ENCODE measurements at places on chromosomes 6 and 20.

- DNase-seq: no peak
These were observed 186.7 kb upstream of the CST7 start for GRCh38 chr20:24762371-24762770.

- DNase-seq: no peak
These were observed 1.4 kb upstream of the KHDC1 start for GRCh38 chr6:73264446-73264845.

DNA sequence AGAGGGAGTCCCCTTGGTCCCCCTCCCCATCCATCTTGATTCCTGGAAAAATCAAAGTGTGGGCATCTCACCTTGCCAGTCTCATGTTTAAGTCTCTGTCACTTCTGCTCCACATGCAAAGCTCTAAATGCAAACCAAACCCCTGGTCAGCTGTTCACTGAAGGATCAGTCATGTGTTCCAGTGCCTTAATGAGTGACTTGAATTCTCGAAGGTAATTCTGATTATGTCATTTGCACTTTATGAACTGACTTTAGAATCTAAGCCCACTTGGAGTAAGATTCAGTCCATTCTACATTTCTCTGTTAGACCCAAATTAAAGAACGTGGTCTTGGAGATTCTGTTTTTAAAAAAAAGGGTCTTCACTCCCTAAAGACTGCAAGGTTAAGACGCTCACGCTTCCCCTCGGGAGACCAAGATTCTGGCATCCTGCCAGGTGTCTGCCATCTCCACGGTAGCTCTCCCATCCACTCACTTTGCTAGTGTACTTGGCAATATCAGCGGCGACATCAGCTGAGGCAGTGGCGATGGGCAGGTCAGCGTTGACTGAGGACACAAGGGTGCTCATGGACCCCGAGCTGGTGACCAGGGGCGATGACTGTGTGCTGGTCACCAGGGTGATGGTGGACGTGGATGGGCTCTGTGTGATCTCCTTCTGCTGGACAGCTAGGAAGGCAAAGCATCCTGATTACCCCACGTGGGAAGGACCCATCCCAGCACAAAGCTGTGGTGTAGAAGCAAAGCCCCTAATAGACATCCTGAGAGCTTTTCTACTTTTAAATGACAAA lies 120.5 kb downstream of the ZMYND8 start:
- no peak for DNase-seq

- no peak for DNase-seq
These were observed 57.3 kb downstream of the PTPRA start for GRCh38 chr20:2930538-2930937.

DNA sequence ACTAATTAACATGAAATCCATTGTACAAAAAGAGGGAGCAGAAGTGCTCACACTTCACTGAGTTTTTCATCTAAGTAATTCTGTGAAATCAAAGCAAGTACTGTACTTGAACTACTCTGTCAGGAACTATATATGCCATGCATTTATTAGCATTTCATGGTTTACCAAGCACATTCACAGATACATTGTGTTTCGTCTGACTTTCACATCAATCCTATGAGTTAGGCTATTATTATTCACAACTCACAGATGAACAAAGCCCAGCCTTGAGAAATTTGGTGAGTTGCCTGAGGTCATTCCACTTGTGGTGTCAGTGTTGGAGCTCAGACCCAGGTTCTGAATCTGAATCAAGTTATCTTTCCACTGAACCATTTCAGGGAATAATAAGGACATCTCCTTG lies 33.7 kb upstream of the TENT5A start:
- DNase-seq: no peak

- DNase-seq: no peak
These were observed 61.1 kb upstream of the RNF144B start for GRCh38 chr6:18326001-18326400.

DNA sequence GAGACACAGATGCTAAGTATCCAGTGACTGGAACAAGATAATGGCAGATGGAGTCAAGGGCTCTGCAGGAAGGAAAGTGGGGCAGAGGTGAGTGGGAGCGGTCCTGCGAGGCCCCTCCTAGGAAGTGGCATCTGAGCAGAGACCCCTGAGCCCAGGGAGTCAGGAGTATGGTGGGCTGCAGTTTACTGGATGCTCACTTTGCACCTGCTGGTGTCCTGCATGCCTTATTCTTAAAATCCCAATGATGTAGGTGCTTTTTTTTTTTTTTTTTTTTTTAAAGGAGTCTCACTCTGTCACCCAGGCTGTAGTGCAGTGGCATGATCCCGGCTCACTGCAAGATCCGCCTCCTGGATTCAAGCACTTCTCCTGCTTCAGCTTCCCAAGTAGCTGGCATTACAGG lies 5.6 kb downstream of the CEBPB start:
- no peak for DNase-seq

GRCh38 chr6:33317419-33317668 lies 200 bp downstream of the ZBTB22 start:
- DNase-seq: no peak

DNA sequence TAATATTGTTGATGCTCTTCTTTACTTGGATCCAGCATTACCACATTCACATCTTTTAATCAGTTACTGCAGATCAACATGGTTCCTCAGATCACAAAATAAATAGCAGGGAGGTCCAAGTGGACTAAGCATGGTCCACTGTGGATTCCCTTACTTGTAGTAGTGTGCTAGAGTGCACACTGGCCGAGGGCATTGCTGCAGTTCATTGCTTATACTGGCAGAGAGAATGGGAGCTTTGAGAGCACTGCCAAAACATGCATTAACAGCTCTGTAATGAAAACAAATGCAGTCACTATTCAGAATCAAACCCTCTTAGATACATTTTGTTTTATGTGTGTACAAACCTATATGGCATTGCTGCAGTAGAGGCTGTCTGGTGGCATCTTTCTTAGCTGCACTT lies 471.5 kb downstream of the CD109 start:
- no peak for DNase-seq

- DNase-seq: no peak
These were observed 38.5 kb downstream of the ARFGEF2 start for GRCh38 chr20:48959899-48960550.

DNA sequence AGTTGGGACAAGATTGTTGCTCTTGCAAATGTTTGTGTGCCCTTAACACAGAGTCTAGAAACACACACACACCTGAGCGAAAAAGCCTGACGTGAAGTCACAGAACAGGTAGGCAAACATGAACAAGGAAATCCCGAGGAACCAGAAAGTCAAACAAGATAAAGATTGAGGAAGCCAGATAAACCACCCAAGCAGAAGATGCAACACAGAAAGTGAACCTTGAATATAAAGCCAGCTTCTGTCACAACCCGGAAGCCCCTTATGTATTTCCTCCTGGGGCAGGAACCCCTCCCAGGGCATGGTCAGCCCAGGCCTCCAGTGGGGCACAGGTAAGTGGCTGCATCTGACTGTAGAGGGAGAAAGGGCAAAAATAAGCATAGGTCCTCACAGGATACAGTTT lies 158.2 kb upstream of the SUPT3H start:
- DNase-seq: no peak

GRCh38 chr20:1628621-1629020 lies 8.8 kb upstream of the SIRPB1 start:
- DNase-seq: no peak

- DNase-seq: no peak
These were observed 156.8 kb downstream of the DLL1 start for GRCh38 chr6:170134031-170134470.

GRCh38 chr6:84785671-84786070 lies 21.3 kb upstream of the TBX18 start:
- DNase-seq: no peak

DNA sequence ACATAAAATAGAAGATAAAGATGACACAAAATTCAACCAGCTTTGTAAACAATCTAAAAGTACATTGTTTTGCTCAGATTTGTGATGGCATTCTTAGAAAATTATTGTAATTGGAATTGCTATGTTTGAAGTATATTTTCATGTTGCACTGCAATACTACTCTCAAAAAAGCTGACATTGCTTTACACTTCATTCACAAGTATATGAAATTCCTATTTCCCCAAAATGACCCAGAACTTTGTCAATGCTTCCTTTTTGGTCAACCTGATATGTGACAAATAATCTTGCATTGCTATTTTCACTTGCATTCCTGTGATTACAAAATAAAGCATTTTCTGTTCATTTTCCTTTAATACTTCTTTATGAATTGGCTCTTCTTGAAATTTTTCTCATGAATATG lies 104.1 kb upstream of the BMP5 start:
- DNase-seq: no peak

DNA sequence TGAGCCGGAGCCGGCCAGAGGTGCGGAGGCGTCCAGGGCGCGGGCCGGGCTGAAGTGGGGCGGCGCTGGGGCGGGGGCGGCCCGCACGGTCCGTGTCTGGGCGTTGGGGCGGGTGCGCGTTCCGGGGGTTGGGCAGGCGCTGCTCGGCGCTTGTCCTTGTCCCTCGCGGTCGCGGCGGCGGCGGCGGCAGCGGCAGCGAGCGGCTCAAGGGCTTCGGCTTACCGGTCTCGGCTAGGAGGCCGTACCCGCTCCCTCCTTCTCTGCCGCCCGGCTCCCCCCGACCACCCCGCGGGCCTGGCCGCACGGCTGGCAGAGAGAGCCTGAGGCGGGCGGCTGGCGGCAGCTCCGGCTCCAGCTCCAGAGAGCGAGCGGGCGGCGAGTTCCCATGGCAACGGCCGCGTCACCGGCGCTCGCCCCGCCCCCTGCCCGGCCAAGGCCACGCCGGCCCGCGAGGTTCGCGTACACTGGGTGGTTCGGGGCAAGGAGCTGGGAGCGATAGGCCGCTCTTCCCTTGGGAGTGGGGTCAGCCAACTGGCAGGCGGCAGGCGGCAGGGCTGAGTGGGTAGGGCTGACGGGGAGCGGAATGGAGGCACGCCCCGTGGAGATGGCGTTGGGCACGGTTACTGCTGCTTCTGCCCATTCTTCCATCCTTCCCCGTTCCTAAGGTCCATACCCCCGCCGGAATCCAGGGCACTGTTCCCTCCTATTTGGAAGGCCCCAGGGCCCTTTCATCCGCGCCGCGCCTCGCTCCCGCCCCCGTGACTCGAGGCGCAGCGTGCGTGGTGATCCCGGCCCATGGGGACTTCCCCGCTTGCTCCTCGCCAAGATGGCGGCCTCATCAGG lies at the start of gene LRRC73:
LRRC73 (minus strand) TSS at position 363 of the 843 bp plus-strand sequence. CDS start 561 bp downstream, outside the sequence.
- DNase-seq: no peak

DNA sequence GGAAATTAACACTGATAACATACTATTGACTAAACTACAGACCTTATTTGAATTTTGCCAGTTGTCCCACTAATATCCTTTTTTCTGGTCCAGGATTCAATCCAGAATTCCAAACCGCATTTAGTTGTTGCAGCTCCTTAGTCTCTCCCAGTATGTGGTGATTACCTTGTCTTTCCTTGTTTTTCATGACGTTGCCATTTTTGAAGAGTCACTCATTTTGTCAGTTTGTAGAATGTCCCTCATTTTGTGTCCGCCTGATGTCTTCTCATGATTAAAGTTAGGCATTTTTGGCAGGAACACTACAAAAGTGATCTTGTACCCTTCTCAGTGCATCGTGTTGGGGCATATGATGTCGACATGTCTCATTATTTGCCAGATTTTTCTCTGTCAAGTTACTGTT lies 33.1 kb downstream of the DTD1 start:
- DNase-seq: no peak

DNA sequence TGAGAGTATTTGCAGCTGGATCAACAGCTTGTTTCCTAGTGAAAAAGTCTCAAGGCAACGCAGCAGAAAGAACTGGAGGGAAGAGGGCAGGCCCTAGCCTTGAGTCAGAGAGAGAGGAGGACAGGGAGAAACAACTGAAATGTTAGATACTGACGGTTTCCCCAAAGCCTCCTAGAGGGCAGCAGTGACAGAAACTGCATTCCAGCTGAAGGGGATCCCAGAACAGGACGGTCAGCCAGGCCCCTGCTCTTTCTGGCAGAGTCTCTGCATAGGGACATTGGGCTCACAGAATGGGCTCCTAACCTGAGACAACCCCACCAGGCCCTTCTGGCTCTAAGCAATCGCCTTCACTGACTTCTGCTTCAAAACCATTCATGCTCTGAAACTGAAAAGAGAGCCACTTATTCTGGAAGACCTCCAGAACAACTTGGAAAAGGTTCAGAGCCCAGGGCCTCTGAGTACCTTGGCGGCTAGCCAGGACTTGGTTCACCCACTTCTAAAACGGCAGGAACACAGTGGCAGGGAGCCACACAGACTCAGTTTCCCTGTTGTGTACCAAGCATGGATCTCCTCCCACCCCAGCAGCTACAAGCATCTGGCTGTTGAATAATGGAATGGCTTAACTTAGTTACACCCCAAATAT lies 72.9 kb downstream of the PSMB1 start:
- DNase-seq: no peak

DNA sequence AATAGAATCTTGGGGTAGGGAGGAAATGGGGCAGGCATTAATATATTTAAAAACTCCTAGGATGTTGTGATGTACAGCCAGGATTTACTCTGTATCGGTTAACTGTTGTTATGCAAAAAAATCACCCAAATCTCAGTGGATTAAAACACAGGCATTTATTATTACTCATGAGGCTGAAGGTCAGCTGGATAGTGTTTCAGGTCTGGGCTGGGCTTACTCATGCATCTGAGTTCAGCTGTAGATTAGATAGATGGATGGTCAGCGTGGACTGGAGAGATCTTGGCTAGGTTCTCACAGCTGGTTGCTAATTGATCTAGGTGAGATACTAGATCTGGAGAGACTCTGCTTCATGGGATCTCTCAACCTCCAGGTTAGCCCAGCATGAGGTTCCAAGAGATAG lies 131.4 kb downstream of the BTBD3 start:
- no peak for DNase-seq

- no peak for DNase-seq
These were observed 1654.1 kb downstream of the GRIK2 start for GRCh38 chr6:103047567-103047966.

DNA sequence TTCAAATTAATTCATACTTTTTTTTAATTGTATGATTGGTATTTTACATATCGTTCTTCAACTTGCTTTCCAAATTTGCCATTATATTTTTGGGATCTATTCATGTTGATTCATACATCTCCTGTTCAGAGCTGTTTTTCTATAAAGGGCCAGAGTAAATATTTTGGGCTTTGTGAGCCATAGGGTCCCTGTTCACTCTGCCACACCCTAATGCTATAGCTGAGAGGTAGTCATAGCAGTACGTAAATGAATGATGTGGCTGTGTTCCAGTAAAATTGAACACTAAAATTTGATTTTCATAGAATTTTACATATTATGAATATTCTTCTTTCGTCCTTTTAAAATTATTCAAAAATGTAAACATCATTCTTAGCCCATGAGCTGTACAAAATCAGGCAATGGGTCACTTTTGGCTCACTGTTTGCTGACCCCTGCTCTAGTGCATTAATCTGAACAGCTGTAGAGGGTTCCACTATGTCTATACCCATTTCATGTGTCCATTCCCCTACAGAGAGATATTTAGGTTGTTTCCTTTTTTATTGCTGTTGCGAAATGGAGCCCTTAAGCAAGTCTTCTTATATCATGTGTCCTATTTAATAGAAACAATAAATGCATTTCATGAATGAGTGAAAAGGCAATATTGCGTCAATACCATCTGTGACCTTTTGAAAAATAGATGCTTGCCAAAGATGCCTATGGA lies 136.4 kb upstream of the SALL4 start:
- no peak for DNase-seq

- peak; percentile 26 for DNase-seq
These were observed 13.6 kb upstream of the GATA5 start for GRCh38 chr20:62489186-62489931.

GRCh38 chr20:58433759-58434158 lies 44.7 kb downstream of the VAPB start:
- no peak for DNase-seq

- DNase-seq: no peak
These were observed 5.1 kb upstream of the MYO6 start for GRCh38 chr6:75743971-75744370.
